CD4-positive, alpha-beta memory T cell (primary cell): ENCODE measurements at places on chromosomes 3 and 15.

DNA sequence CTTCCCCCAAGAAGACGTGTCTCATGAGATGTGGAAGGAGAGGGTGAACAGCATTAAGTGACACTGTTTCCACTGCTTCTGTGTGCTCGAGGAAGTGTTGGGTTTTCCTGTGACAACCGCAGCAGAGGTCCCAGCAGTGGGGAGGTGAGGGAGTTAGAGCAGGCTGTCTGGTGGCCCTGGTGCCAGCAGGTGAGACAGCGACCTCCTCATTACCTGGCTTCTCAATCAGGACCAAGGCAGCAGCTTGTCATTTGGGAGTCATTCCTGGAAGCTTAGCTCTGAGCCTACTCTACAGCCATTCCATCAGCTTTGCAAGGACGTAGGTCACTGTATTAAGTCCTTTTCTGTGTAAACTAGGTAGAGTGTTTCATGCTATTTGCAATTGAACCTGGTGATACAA, 63.3 kb upstream of the RGMA start:
- DNase-seq, result peak; percentile 61

DNA sequence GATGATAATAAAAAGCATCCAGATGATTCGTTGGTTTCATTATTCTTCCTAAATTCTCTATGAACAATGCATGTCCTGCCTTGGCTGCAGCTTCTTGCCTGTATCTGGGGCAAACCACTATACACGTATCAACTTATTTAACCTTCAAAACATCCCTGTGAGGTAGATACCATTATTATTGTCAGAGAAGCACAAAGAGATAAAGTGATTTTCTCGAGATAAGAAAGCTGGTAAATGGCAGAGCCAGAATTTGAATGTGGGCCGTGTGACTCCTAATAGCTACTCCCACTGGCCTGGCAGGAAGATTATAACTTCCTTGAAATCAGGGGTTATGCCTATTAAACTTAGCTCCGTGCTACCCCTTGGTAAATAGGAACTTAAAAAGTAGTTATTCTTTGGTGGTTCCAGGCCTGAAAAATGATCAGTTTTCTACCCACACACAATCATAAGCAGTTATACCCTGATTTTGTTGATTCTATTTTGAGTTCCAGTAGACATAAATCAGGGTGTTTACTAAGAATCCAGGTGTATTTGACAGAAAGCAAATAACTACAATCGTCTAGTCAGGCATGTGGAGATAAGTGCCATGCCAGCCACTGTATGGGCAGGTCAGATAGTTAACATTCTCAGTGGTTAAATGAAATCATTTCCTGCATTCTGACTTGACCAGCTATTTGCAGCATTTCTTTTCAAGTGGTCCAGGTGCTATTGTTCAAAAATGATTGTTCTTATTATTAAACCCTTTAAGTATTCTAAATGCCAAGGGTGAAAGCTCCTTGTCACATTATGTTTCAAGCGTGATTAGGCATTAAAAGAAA, 99.2 kb upstream of the LRRN1 start:
- no peak for DNase-seq

DNA sequence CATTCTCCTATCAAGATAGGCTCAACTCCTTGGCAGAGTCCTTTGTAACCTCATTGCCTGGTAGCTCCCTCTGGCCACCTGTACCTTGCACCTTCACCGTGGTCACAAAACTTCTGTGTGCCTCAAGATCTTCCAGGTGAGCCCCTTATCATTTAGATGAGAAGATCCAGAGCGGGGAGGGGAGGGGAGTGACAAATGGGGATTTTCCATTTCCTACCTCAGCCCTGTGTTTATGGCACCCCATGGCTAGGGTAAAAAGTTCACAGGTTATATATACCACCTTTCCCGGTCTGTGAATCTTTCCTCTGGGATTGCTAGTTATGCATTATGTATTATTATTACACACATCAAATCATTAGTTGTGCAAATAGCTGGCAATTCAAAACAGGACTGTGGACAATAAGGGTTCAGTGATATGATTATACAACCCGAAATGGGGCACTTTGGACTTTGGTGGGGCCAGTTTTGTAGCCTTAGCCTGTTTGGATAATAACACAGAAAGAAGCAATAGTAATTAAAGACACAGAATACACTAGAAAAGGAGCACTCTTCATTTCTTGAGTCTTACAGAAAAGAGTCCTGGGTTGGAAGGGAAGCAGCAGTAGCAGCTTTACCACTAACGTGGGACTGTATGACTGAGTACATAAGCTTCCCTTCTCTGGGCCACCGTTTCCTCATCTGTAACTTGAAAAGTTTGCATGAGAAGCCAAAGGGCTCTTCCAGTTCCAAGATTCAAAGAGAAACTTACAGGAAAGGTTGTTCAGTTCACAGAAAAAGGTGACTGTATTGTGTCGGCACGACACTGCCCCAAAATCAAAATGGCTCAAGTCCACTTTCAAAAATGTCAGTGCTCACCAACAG, 7.1 kb downstream of the TLE3 start:
- no peak for DNase-seq

GRCh38 chr3:60240492-60240891, 1010.8 kb downstream of the FHIT start:
- no peak for DNase-seq

DNA sequence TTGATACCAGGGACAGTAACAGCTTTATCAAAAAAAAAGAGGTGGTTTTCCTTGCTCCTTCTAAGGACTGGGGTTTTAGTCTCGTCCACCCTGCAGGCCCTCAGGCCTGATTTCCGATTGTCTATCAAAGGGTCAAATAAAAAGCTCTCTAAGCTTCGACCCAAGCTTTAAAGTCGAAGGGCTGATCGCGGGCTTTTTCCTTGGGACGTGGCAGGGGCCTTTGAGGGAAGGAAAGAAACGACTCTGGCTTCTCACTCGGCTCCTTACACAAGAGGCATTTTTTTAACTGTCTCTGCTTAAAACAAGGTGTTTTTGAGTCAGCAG, 354 bp upstream of the KLHL24 start:
- no peak for DNase-seq

GRCh38 chr15:37764733-37765191, 169.7 kb upstream of the TMCO5A start:
- DNase-seq, result no peak

GRCh38 chr3:174439331-174440252, 419.5 kb upstream of the NAALADL2 start:
- DNase-seq, result no peak

DNA sequence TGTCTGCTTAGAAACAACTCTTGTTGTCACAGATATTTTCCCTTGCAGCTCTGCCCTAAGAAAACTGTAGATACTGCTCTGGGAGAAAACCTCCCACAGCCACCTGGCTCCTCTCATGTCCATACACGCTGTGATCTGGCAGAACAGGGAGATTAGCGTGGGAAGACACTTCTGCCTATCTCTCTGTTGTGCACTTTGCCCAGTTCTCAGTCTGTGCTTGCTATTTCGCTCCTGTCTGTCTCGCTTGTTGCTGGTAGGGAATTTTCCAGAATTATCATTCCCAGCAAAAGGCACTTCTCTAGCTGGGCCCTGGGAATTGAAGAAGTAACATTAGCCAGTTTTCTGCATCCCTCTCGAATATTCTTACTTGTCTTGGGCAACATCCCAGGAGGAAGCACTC, 8.1 kb upstream of the GATM start:
- DNase-seq, result no peak

GRCh38 chr3:54949491-54950044, 21.7 kb upstream of the LRTM1 start:
- no peak for DNase-seq

- no peak for DNase-seq
These were observed 52.1 kb upstream of the FGD5 start for GRCh38 chr3:14766428-14767244.

DNA sequence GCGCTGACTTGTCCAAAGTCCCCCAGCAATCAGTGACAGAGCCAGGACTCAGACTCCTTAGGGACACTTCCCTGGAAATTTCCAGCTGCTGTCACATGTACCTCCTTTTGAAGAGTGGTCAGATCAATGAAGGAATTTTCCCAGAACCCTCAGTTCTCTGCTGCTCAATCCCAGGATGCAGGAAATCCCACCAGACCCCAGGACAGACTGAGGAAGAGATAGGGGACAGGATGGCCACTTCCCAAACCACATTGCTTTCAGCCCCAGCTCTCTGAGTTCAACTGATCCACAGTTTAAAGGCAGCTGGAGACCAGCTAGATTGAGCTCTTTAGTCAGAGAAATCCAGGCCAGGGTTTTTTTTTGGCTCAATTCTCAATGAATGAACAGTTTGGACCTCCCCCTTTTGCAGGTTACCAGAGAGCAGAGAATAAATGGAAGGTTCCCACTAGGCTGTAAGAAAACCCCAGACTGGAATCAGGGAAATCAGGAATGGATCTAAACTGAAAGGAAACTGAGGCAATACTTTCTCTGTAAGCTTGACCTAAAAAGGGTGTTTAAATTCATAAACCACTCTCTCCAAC, 1.5 kb downstream of the CYP1A1 start:
- peak; percentile 24 for DNase-seq

DNA sequence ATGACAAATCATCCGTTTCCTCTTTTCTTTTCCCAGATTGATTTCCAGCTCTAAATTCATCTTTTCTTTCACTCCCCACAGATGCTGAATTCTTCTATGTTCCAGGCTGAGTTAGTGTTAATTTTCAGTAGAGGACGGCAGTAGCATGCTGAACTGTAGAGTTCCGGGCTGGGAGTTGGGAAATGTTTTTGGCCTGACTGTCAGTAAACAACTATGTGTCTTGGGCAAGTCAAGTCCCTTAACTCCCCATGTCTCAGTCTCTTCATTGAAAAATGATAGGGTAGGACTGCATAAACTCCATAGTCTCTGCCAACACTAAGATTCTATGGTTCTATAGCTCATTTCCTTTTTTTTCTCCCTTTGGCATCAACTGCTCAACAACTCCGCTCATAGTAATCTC, 333.9 kb downstream of the TIGIT start:
- DNase-seq, result no peak
